Cortex of kidney (tissue), 1 donor: ENCODE measurements at places on chromosomes 7 and 10.

GRCh38 chr7:134910968-134911367 is 75.3 kb upstream of the AGBL3 start:
- DNase-seq: no peak

DNA sequence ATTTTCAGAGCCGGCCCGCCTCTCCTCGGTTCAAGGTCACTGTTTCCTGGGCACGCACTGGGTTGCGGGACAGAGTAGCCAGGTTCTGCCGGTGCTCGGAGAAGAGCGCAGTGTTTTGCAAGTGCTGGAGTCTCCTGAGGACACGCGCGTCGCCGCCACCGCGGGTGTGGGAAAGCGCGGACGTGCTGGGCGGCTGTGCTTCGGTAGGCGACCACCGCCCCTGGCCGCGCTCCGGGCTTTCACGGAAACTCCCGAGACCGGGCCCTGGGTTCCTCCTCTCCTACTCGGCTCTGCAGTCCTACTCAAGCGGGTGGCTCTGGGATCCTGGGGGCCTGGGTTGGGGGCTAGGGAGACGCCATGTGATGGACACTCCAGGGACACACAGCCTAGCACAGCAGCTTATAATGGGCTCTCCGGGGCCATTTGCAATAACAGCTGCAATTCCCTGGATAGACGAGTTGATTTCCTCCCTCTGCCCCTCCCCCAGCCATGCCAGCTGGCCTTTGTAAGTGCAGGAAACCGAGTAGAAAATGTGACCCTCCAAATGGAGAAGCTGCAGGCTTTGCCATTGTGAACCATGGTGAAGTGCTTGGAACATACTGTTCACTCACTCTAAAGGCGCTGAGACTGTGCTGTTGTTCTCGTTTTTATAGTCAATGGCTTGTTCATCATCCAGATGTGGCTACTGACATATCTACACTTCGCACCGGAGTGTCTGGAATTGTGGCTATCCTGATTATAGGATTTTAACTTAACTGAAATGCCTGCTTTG is 2.1 kb downstream of the FRAT1 start:
- no peak for DNase-seq

DNA sequence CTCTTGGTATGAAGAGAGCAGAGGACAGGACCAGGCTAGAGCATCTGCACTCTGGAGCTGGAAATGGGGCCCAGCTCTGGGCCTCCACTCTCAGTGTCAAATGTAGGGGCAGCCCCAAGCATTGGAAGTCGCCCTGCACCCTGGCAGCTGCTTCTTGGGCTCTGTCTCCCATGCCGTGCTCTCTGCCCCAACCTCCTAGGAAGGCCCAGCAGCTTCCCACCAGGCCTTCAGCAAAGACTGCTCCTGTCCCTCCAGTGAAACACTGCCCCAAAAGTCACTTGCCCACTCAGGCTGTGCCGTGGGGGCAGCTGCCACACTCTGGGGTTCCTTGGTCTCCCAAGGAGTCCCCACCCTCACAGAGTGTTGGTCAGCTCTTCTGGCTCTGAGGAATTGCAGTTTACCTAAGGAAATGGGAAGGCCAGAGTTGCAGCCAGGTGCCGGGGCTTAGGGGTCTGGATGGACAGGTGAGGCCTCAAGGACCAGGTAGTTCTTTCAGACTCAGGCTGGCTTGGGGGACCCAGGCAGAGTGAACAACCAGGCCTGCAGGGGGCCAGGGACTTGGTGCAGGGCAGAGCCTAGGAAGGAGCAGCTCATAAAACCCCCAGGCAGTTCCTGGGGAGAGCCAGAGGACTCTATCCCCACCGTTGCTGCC is 9.4 kb upstream of the OPN4 start:
- DNase-seq: no peak

DNA sequence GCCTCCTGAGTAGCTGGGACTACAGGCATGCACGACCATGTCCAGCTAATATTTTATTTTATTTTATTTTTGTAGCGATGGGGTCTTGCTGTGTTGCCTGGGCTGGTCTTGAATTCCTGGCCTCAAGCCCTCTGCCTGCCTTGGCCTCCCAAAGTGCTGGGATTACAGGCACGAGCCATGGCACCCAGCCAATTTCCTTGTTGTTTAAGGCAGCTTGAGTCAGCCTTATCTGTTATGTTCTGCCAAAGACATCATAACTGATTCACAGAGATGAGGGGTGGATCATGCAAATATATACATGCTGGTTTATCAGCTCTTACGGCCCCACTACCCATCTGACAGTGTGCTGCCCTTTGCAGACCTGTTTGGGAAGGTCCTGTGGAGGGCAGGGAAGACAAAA is 826.7 kb downstream of the TYW1 start:
- no peak for DNase-seq

- DNase-seq: no peak
Measured at GRCh38 chr7:132464740-132465139, 111.5 kb downstream of the PLXNA4 start.
